ENCODE measurements at places on chromosomes 3 and 15.

DNA sequence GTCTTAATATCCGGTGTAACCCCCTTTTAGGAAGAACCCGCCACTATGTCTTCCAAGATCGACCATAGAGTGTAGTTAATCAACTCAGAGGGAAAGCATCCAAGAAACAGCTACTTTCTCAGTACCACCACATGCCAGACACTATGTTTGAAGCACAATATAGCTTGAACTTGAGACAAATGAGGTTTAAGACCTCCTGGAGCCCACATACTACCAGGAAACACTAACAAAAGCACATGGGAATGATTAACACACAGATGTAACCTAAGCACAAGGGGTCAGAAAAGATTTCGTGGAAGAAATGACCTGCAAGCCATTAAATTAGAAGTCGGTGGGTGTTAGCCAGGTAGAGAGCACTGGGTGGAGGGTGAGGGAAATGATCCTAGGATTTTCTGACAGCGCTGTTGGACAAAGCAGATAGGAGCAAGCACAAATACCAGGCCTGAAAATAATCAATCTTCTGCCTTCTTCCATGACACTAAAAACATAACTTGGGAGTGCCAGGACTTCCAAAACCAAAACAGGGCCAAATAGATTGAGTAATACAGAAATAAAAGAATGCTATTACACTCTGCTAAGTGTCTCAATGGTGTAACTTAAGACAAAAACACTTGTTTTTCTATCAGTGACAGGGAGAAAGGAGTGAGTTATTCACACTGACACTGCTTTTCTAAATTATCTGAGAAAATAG, 213.7 kb downstream of the FOXP1 start:
- no peak for DNase-seq

DNA sequence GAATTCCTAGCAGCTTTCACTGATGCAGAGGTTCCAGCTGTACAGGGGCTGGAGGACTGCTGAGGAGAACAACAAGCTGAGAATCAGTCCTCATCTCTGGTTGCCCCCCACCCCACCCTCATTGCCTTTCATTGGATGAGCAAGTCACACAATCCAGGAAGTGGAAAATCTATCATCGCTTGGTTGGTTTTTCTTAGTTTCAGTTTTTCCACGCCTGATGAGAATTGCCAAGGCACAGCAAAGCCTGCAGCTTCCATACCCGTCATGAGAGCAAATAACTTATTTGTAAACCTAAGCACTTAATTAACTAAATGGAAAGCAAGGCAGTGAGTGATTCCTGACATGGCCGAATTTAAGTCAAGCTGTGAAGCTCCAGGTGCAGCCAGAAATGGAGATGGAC, 21.4 kb upstream of the LIPC start:
- peak; percentile 52 for DNase-seq

DNA sequence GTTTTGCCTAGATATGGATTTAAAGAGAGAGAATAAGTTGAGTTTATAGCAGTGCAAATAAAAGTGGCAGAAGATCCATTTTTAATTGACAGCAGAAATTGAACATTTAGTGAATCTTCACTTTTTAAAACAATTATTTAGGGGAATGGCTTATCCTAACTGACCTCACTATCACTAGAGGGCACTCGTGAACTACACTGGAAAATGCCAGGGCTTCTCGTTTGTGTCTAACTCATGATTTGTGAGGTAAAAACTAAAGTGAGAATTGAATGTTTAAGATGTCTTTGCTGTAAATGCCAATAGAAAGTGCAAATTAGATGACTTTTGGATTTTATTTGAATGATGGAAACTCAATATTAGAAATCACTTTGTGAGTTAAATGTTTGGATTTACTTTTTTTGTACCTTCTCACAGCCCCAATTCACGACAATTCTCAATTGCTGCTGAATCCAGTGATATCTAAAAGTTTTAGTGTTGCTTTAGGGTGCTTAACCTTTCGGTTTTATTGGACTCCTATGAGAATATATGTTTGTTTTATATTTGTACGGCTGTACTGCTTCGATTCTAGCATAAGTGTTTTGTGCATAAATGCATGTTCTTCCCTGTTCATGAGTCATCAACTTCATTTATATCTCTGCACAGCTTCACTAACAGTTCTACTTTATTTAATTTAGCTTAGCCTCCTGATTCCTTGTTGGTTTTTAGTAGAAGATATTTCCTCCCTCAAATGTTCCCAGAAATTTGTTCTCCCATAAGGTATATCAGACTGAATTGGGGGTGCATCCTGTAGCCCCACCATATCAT, 462.1 kb downstream of the MFSD1 start:
- no peak for DNase-seq

- no peak for DNase-seq
These were observed 340.6 kb downstream of the FEZF2 start for GRCh38 chr3:62032738-62033137.

DNA sequence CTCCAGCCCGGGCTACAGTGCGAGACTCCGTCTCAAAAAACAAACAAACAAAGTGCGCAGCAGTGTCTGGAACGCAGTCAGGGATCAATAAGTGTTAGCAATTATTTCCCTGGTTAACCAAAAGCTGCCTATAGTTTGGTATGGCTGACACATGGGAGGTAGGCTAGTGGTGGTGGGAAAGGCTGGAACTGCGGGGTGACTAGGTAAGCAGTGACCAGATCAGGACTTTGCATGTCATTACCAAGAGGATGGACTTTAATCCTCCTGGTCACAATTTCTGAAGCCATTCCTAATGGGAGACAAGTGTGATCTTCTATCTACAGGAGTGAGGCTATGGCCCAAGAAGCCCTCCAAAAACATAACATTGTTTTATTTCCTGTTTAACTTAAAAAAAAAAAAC, 47.8 kb downstream of the SLC30A4 start:
- DNase-seq, result no peak

GRCh38 chr3:36192901-36193300, 187.4 kb upstream of the STAC start:
- DNase-seq, result no peak

GRCh38 chr3:190183121-190183520, 62.4 kb upstream of the P3H2 start:
- no peak for DNase-seq

DNA sequence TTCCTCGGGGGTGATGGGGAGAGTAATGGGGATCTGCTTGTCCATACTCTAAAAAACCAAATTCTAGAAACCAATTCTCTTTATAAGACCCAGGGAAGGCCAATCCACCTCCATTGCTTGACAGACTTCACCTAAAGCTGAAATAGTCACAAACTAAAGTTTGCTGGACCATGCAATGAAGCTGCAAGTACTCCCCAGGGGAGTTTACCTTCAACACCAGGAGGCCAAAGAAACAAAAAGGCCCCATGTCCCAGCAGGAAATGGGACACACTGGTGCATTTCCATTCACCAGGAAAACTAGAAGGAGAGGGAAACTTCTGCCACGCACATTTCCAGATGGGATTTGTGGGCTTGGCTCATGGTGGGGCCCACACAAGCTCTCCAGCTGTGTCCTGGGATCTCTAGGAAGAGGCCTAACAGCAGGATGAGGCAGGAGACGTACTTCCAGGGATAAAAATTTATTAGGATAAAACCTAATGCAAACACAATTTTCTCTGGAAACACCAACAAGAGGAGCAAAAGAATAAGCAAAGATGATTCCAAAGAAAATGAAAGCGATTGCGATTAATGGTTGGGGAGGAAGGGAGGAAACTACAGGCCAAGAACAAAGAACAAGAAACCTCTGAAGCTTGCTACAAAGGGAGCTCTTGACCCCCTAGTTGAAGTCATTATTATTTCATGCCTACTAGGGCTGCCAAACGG, 238.0 kb upstream of the LRTM1 start:
- no peak for DNase-seq

DNA sequence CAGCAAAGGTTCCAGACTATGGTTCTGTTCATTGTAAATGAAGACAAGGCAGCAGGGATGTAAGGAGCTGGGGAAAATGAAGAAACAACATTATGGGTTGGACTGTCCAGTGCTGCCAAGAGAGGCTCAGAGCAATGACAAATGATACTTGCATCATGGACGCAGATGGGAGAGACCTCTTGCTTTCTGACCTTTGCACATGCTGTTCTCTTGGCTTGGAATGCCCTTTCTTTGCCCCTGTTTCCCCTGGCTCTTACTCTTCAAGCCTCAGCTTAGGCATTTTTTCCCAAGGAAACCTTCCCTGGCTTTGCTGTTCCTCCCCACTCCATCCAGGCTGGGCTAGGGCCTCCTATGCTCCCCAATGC, 59.9 kb upstream of the RAD18 start:
- no peak for DNase-seq

DNA sequence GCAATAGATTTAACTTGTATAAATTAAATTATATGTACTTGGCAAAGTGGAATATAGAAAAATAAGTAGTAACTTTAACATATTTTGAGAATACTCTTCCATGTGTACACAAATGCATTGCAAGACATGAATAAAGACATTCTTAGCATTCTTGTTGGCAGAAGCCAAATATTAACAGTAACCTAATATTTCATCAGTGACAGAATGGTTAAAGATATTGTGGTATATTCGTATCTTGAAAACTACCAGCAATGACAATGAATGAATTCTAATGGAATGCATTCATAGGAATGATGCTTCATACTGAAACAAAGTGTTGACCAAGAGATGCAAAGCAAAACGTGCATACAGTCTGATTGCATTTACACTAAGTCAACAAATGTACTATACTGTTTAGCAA, 524.7 kb downstream of the GRM7 start:
- no peak for DNase-seq

DNA sequence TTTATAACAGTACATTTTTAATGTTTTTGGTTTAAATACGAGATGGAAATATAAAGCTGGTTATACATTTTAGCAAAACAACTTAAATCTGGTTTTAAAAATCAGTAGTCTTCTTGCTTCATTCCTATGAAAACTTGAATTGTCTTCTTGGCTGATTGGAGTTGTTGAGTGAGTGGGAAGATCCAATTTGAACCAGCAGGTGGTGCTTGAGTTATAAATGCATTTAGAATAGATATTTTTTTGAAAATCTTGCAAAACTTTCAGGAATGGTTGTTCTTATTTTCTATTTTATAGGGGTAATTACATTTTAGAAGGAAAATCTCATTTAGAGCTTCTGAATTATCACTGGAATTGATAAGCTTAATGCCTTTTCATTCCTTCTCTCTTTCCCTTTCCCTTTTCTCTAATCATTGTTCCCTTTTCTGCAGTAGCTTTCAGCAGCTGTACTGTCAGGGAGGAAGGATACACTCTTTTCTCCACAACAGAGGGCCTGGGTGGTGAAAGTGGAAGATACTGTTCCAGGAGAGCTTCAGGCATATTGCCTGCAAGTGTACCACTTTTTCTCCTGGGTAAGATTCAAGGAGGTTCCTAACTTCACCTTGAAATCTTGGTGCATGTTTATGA, 335.6 kb downstream of the NLGN1 start:
- DNase-seq, result no peak

- peak; percentile 23 for DNase-seq
These were observed 2.8 kb downstream of the ABHD2 start for GRCh38 chr15:89090791-89091626.
